ENCODE measurements at places on chromosomes 13 and 19.
A peak's percentile ranks its signal among the peaks of the same experiment; 100 is the strongest.

GRCh38 chr13:39603424-39603947, 493 bp upstream of the LHFPL6 start:
- no peak for DNase-seq

- no peak for DNase-seq
Measured at GRCh38 chr13:71913717-71914116, 46.7 kb upstream of the DACH1 start.

DNA sequence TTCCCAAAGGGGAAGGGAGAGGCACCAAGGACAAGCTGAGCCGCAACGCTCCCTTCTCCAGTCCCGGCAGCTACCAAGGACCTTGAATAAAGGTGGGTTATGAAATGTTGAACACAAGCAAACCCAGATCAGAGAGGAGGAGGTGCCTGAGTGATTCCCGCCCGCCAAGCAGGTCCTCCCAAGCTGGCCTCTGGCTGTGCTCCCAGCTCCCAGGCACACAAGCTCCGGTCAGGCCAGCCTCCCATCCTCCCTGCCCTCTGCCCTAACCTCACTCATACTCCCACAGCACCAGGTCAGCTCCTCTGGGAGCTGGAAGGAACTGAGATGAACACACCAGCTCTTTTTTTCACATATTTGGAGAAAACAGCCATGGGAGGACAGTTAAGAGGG, 3.7 kb downstream of the NAPA start:
- no peak for DNase-seq

- DNase-seq, result no peak
Measured at GRCh38 chr13:113275387-113275786, 21.7 kb upstream of the LAMP1 start.

GRCh38 chr19:35088131-35088913, 27.3 kb upstream of the FXYD3 start:
- no peak for DNase-seq

- DNase-seq, result no peak
Measured at GRCh38 chr19:29624489-29625185, 18.6 kb downstream of the POP4 start.

GRCh38 chr13:20495087-20496023, 30.3 kb downstream of the CRYL1 start:
- DNase-seq, result no peak

DNA sequence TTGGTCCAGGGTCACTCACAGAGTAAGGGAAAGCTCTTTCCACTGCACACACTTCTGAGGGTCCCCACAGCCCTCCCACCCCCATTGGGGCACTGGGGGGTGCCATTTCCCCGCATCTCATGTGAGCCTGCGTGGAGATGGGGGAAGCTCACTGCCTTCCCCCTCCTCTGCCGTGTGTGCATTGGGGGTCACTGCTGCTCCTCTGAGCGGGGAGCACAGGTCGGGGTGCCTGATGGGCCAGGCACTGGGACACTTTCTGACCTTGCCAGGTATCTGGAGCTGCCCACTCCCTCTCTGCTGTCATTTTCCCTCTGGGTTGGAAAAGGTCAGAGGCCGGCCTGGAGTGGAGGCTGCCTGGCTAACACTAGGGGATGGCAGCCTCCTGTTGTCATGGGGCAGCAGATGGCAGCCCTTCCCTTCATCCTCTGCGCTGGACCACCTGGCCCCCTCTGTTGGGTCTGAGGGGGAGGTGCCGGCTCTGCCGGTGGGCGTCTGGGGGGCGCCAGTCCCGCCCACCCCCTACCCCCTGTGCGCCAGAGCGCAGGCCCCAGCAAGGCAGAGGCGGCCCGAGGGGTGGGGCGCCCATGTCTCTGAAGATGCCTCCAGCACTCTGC, 9.1 kb downstream of the SSBP4 start:
- DNase-seq, result no peak

DNA sequence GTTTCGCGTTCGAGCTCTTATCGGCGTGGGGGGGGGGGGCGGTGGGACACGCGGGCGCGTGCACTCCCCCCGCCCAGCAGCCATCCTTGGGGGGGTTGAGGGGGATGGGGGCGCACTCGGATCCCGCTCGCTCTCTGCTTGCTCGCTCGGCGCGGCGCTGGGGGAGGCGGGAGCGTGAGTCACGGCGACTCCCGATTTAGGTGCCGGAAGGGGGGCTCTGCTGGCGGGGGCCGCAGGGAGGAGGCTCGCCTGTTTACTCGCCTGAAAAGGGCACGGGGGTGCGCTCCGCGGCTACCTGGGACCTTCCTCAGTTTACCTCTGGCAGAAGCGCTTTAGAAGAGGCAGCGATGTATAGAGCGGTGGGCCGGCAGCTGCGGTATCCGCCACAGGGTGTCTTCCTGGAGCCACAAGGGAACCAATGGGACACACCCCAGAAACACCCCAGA, 1.1 kb upstream of the PDE4A start:
- no peak for DNase-seq

GRCh38 chr13:56864451-56864850, 276.3 kb upstream of the PRR20A start:
- DNase-seq, result no peak

DNA sequence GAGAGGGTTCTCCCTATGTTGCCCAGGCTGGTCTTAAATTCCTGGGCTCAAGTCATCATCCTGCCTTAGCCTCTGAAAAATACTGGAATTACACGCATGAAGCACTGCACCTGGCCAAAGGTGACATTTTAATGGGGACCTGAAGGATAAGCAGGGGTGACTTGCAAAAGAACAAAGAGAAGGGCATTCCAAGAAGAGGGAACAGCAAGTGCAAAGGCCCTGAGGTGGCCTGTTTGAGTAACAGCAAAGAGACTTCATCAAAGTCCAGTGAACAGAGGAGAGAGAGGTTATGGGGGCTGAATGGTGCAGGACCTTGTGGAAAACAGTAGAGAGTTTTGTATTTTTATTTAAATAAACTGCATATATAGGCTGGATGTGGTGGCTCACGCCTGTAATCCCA, 4.1 kb downstream of the CA11 start:
- no peak for DNase-seq

GRCh38 chr13:113935001-113935844, 38.7 kb downstream of the C13orf46 start:
- no peak for DNase-seq

- DNase-seq, result no peak
Measured at GRCh38 chr19:30852168-30852567, 480.0 kb downstream of the ZNF536 start.

- DNase-seq, result no peak
Measured at GRCh38 chr19:48424694-48425219, 21.0 kb upstream of the GRWD1 start.

DNA sequence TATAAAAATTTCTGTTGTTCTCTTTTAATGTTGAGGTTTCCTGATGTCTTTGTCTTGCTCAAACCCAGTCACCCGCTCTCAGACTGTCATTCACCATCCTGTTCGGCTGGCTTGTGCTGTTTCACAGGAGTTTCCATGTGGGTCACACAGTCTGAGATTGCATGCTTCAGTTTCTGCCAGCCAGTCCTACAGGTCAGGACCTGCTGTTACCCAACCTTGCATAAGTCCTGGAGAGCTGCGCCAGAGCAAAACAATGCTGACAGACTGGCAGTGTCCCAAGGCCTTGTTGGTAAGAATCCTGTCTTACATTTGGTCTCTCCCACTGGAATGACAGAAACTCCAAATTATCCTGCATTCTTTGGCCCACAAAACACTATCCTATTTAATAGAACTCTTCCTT, 340.0 kb upstream of the SLITRK5 start:
- DNase-seq, result no peak

- DNase-seq, result no peak
Measured at GRCh38 chr13:79405501-79405830, 589 bp downstream of the RBM26 start.

DNA sequence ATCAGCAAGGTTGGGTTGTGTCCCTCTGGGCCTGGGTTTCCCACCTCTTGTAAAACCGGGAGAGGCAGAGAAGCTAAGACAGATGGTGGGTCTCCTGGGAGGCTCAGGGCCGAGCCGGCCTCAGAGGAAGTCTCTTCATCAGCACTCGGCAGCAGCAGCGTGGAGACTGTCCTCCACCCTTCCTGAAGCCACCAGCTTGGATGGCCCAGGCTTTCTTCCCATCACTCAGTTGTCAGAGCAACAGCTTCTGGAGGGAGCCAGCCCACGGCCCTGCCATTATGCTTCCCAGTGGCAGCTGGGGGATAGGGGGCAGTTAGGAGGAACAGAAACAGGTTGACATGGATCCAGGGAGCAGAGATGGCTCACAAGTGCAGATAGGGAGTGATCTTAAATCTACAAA, 191.0 kb downstream of the KATNAL1 start:
- no peak for DNase-seq

- no peak for DNase-seq
Measured at GRCh38 chr19:46251416-46251815, 21.9 kb downstream of the IGFL1 start.

DNA sequence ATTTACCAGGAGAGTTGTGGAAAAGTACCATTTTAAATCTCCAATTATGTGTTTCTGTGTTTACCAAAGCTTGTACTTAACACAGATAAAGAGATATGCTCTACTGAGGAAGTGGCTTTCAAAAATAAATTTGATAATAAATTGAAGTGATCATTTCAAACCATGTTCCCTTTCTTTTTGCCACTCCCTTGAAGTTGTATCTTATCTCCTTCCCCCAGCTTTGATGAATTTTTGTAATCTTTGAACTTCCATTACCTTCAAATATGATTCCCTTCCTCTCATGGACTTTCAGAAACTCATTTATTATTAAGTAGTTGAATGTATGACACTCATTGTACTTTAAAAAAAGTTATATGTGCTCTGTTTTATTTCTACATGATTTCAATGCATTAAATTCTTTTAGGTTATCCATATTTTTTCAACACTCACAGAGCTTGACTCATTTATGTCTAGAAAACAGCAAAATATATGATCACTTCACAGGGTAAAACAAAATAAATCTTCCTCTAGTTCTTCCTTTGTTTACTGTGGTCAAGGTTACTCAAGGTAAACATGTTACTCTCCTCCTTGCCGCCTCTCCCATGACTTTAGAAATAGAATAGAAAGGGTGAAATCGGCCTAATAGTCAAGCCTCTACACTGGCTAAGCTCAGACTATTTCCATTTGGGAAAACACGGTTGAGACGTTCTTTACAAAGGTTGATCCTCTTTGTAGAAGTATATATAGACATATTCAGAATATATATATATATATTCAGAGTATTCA, 251.2 kb upstream of the SPRY2 start:
- no peak for DNase-seq

GRCh38 chr19:39617745-39618144, 15.4 kb downstream of the LGALS13 start:
- DNase-seq, result no peak

- peak; percentile 50 for DNase-seq
Measured at GRCh38 chr19:54390942-54391577, 24.2 kb upstream of the TTYH1 start.

DNA sequence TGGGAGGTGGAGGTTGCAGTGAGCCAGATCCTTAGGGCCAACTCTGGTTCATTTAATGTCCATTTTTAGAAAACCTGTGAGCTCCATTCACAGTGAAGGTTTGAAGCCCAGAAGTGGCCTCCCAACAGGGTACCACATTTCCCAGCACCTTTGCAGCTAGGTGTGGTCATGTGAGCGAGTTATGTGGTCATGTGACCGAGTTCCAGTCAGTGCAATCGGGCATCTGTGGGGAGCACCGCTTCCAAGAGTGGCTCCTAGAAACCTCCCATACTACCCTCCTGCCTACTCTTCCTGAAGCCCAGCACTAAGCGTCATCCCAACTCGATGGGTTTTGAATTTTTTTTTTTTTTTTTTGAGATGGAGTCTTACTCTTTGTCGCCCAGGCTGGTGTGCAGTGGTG, 663 bp upstream of the PLA2G4C start:
- no peak for DNase-seq

- DNase-seq, result no peak
Measured at GRCh38 chr19:18895824-18896341, at the start of gene CERS1. Gene CERS1, minus strand, starts transcription at chr19:18896158. Its CDS starts 86 bp downstream, at chr19:18896072.

GRCh38 chr13:97026531-97027161, 32.4 kb upstream of the OXGR1 start:
- DNase-seq, result no peak

GRCh38 chr13:81393721-81394120, 1052.8 kb upstream of the SPRY2 start:
- no peak for DNase-seq

DNA sequence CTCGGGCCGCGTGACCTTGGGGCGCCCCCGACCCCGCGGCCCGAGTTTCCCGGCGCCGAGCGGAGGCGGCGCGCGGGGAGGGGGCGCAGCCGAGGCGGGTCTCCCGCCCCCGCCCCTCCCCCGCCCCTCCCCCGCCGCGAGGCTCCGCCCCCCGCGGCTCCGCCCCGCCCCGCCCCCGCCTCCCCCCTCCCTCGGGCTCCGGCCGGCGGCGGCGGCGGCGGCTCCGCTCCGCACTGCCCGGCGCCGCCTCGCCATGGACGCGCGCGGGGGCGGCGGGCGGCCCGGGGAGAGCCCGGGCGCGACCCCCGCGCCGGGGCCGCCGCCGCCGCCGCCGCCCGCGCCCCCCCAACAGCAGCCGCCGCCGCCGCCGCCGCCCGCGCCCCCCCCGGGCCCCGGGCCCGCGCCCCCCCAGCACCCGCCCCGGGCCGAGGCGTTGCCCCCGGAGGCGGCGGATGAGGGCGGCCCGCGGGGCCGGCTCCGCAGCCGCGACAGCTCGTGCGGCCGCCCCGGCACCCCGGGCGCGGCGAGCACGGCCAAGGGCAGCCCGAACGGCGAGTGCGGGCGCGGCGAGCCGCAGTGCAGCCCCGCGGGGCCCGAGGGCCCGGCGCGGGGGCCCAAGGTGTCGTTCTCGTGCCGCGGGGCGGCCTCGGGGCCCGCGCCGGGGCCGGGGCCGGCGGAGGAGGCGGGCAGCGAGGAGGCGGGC, at the start of gene HCN2:
Gene HCN2, plus strand, starts transcription at position 189 of the 703 bp plus-strand sequence. Its CDS starts 65 bp downstream, at position 254.
- no peak for DNase-seq

- DNase-seq, result no peak
Measured at GRCh38 chr13:37869506-37869755, 141 bp downstream of the TRPC4 start.

DNA sequence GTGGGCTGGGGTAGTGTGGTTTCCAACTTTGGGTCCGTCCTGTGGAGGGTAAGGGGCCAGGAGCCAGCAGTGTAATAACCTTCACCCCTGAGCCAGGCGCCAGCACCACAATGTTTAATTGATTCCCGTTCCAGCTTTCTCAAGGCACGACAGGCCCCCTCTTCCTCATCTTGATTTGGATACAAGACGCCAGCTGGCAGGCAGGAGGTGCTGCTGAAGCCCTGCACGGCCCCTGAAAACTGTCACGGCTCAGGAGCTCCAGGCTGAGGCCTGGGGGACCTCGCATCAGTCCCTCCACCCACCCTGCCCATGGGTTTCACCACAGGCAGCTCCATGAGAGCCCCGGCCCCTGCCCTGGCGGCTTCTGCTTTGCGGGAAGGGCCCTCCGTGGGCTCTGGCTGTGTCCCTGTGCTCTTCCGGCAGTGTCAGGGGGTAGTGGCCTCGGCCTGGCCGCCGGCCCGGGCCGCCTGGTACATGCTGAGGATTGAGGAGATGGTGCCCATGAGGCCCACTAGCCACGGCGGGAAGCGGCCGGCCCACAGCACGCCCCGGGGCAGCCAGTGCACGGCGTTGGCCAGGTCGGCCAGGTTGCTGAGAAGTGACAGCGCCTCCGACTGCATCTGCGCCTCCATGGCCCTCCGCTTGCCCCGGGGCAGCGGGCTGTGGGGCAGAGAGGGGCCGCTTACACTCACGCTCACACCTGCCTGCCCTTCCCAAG, 11.9 kb downstream of the PEX11G start:
- no peak for DNase-seq

All from T-helper 2 cell (primary cell).